ENCODE measurements at places on chromosomes 1 and 21. TPM values are rescaled to one million over a fixed set of nuclear protein-coding genes. Genes with fewer than 3 reads are reported as not detected.

DNA sequence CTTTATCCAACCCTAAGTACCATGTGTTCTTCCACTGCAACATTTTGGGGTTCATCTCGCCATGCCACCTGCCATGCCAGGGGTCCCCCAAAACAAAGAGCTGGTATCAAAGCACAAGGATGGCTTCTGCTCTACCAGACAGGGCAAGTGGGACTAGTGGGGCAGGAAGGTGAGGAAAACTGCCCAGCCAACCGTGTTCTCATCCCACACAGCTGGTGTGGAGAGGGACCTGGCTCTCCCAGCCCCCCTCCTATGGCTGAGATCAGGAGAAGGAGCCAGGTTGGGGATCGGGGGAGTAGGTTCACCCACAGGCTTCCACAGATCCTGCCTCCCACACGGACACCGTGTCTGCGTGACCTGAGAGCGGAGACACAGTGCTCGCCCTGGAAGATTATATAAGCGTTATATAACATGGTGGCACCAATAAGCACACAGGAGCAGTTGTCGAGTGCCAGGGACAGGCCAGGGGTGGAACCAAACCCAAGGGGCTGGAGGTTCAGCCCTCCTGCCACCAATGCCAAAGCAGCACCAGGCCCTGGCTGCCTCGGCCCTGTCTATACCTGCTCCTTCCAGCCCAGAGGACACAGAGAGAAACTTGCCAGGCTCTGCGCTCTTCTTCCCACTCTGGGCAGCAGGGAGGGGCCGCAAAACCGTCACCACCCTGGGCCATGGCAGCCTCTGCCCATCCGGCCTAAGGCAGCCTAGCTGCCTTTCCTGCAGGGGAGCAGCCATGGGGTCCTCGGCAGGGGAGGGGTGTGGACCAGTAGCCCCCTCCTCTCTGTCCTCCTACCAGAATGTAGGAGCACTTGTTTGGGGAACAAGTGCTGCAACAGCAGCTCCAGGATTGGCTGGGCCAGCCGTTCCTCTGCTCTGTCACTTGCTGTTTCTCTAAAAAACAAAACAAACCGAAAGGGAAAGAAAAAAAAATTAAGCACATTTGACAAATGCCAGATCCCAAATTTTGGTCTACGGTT is 43.5 kb downstream of the CD34 start:
- peaks cover 49% of the 10 kb centered on the region for H3K36me3 ChIP-seq
- H3K4me1 ChIP-seq, result peaks cover 75% of the 10 kb centered on the region
- H3K27me3 ChIP-seq, result no peaks in the 10 kb centered on the region
- H3K27ac ChIP-seq, result peak overlapping the region; percentile 86
- H3K4me3 ChIP-seq, result peak overlapping the region; percentile 93

GRCh38 chr1:89779151-89779940 is 41.5 kb upstream of the LRRC8D start:
- H3K4me3 ChIP-seq, result no peak overlapping the region
- no peaks in the 10 kb centered on the region for H3K27me3 ChIP-seq
- no peaks in the 10 kb centered on the region for H3K36me3 ChIP-seq
- no peak for DNase-seq
- no peak overlapping the region for H3K27ac ChIP-seq

- peak overlapping the region; percentile 15 for H3K4me3 ChIP-seq
- peaks cover 4% of the 10 kb centered on the region for H3K27me3 ChIP-seq
- peaks cover 22% of the 10 kb centered on the region for H3K36me3 ChIP-seq
Observed at GRCh38 chr1:65009724-65010420, 43.5 kb upstream of the JAK1 start.

- DNase-seq, result no peak
- no peak overlapping the region for H3K27ac ChIP-seq
- H3K4me3 ChIP-seq, result no peak overlapping the region
- H3K4me1 ChIP-seq, result no peaks in the 10 kb centered on the region
Observed at GRCh38 chr21:15210235-15210678, 145.5 kb upstream of the NRIP1 start.

ELAVL4 gene
- total RNA-seq, result not detected

- no peak overlapping the region for H3K27ac ChIP-seq
- no peaks in the 10 kb centered on the region for H3K4me1 ChIP-seq
- DNase-seq, result no peak
- H3K4me3 ChIP-seq, result no peak overlapping the region
- H3K36me3 ChIP-seq, result no peaks in the 10 kb centered on the region
Observed at GRCh38 chr1:118918940-118919259, 69.2 kb downstream of the TBX15 start.
